Stimulated activated CD4-positive, alpha-beta T cell treated with anti-CD3 and anti-CD28 coated beads, Interleukin-2, amount 100 ng/mL, for 4 hours (primary cell): ENCODE measurements at places on chromosomes 11 and 22.

GRCh38 chr22:47154621-47155081, 392.2 kb downstream of the TBC1D22A start:
- DNase-seq = no peak

GRCh38 chr11:102633385-102634026, 8.4 kb upstream of the MMP20 start:
- no peak for DNase-seq

- no peak for DNase-seq
These were observed 2.1 kb upstream of the IFT27 start for GRCh38 chr22:36778020-36778419.

DNA sequence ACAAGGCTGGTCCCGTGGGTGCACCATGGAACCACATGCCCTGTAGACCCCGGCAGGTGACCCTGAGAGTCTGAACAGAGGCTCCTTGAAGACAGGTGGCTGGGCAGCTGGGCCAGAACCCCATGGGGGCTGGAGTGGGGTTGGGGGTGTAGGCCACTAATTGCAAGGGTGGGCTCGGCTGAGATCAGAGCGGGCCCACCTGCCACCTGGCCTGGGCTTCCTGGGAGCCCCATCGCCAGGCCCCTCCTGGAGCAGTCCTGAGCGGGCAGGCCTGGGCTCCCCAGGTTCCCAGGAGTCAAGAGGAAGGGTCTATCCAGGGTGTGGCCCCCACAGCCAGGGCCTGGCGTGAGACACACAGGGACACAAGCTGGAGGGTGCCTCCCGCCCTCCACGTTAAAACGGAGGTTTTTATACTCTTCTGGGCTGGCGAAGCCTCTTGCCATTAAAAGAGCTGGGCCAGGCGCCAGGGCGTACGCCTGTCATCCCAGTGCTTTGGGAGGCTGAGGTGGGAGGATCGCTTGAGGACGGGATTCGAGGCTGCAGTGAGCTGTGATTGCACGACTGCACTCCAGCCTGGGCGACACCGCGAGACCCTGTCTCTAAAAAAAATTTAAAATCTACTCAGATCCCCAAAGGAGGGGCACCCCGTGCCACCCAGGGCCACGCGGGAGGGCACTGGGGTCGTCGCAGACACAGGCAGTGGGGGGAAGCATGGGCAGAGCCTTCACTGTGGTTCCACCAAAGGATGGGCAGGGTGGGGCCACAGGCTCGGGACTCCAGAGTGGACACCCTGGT, 4.8 kb upstream of the TRABD start:
- DNase-seq = no peak

- no peak for DNase-seq
These were observed 110.8 kb downstream of the WNT7B start for GRCh38 chr22:45866126-45866645.

DNA sequence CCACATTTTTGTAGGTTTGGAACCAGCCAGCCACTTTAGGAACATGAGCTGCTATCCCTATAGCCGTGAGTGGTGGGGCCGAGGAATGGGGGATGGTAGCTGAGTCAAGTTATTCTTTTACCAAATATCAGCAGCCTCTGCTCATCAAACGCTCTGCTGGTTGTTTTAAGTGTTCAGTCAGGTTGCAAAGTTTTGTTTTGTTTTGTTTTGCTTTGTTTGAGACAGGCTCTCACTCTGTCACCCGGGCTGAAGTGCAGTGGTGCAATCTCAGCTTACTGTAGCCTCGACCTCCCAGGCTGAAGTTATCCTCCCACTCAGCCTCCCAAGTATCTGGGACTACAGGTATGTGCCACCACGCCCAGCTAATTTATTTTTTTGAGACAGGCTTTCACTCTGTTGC, 14.4 kb downstream of the CABIN1 start:
- no peak for DNase-seq

DNA sequence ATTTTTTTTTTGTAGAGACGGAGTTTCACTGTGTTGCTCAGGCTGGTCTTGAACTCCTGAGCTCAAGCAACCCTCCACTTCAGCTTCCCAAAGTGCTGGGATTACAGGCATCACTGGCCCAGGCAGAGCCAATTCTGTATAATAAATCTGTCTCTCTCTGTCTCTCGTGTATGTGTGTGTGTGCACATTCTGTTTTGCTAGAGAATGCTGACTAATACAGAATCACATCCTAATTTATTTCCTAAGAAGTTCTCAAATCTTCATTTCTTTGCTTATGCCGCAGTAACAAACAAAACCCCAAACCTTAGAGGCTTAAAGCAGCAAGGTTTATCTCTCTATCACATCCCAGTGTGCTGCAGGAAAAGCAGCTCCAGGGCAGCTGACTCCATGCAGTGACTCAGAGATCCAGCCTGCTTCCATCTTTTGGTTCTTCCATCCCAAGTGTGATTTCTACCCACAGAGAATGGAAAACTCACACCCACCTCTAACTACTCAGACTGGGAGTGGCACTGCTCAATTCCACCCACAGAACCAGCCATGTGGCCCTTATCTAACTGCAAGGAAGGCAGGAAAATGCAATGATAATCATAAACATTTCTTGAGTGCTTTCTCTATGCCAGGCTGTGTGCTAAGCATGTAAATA, 35.1 kb upstream of the LRRC10B start:
- DNase-seq = no peak

GRCh38 chr22:24076091-24076867, 65.2 kb downstream of the CABIN1 start:
- DNase-seq = no peak

- DNase-seq = no peak
These were observed 11.0 kb upstream of the B4GALNT4 start for GRCh38 chr11:358129-358800.

DNA sequence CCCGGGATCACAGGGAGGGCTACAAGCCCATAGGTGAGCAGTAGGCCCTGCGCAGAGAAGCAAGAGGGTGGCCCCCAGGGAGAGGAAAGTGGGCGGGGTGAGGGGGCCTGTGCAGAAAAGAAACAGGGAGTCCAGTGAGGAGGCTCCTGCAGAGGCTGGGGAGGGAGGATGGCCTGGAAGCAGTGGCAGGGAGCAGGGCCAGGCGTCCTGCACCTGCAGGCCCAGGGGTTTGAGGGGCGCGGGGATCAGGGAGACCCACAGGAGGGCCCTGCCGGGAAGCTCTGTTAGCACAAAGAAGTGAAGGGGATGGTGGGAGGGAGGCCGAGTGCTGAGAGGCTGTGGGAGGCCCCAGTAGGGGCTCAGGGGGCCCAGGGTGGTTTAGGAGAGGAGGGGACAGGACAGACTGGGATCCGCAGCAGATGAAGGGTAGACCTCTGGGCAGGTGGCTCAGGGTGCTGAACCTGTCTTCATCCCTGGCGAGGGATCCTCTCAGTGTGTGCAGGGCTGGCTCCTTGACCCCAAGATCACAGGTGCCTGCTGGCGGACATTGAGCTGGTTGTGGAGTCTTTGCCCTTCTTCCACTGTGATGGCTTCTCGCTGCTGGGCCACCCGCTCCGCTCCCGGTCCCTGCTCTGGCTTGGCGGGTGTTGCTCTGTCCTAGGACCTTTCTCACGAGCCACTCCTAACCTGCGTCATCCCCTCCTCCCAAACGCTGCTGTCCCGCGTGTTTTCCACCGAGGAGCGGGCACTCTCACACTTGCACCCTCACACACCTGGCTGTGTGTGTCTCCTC, 31.8 kb upstream of the CELSR1 start:
- DNase-seq = no peak

DNA sequence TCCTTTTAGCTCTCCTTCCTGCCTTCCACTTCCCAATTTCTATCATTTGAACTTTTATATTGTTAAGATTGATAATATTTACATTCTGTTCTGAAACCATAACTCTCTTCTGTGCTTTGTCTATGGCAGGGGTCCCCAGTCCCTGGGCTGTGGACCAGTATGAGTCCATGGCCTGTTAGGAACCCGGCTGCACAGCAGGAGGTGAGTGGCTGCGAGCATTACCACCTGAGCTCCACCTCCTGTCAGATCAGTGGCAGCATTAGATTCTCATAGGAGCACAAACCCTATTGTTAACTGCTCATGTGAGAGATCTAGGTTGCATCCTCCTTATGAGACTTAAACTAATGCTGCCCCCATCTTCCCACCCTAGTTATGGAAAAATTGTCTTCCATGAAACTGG, 48.4 kb upstream of the HEPHL1 start:
- DNase-seq = no peak

DNA sequence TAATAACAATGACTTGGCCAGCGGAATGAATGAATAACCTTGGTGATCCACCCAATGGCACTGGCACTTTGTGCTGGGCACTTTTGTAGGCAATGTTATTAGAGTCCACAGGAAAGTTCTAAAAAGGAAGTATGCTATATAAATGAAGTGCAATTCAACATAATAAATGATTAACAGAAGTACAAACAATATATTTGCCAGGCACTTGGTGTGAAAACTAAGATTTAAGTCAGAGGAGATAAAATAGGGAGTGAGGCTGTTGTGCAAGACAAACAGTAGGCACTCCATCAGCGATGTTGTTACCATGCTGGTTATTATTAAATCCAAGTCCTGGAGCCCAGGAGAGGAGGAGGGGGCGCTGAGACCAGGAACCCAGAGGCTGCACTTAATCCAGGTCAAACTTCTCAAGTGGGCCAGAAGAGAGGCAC, 173.8 kb downstream of the LARGE1 start:
- no peak for DNase-seq

DNA sequence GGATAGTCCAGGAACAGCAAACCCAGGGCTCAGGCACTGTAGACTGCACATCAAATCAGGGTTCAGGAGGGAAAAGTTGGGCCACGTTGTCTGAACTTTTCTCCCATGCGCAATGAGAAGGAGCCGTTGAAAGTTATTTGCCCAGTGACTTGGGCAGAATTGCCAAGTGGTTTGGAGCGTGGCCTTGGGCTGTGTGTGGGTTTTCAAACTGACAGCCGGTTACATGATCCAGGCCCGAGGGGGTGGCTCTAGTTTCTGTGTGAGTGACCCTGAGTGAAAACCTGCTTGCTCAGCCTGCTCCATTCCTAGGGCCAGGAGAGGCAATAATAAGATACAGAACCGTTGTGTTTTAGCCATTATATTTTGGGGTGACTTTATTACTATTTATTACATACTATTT, 20.3 kb downstream of the MB start:
- DNase-seq = no peak

GRCh38 chr11:131178020-131178419, 192.4 kb upstream of the NTM start:
- no peak for DNase-seq

DNA sequence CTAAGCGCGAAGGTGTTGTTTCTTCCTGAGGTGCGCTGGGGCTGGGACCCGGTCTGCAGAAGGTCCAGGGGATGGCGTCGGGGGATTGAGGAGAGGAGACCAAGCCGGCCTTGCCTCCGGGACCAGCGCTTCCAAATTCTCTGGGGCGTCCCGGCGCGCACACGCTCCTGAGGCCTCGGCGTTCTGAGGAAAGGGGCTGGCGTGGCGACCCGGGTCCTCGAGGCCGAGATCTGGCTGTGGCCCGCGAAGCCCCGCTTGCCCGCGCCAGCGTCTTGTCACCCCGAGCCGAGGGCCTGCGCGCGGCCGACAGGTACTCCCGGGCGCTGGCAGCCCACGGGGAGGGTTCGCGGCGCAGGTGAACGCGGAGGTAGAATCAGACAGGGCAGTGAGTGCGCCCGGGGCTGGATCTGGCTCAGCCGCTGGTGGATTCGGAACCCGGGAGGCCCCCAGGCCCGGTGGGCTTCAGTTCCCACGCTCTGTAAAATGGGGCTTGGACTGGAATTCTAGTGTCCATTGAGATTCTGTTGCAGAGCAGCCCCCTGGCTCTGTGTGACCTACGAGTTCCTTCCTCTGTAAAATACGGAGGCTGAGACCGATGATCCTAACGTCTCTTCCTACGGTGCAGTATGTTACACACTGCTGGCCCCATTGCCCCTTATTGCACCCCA, 14.7 kb downstream of the SSH3 start:
- DNase-seq = no peak

- DNase-seq = no peak
These were observed 43.8 kb downstream of the SC5D start for GRCh38 chr11:121336279-121336937.

DNA sequence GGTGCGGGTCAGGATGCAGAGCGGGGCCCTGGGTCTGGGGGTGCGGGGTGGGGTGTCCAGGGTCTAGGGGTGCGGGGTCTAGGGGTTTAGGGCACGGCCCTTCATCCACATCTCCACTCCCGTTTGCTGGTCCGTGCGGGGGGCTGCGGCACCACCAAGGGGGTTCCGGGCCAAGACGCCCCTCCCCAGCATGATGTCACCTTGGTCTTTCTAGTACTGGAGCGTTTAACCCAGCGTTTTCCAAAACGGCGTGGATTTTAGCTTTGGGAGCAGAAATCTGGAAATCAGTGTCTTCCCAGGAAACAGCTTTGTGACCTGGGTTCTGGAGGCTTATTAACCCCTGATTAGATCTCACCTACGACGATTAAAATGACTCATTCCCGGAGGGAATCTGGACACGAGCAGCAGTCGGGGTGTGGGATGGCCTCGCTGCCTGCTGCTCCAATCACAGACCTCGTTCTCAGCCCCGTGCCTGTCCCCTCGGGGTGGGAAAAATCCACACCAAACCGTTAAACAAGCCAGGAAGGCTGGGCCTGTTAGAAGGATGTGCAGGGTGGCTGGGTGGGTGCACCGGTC, 759 bp downstream of the AP2A2 start:
- no peak for DNase-seq

DNA sequence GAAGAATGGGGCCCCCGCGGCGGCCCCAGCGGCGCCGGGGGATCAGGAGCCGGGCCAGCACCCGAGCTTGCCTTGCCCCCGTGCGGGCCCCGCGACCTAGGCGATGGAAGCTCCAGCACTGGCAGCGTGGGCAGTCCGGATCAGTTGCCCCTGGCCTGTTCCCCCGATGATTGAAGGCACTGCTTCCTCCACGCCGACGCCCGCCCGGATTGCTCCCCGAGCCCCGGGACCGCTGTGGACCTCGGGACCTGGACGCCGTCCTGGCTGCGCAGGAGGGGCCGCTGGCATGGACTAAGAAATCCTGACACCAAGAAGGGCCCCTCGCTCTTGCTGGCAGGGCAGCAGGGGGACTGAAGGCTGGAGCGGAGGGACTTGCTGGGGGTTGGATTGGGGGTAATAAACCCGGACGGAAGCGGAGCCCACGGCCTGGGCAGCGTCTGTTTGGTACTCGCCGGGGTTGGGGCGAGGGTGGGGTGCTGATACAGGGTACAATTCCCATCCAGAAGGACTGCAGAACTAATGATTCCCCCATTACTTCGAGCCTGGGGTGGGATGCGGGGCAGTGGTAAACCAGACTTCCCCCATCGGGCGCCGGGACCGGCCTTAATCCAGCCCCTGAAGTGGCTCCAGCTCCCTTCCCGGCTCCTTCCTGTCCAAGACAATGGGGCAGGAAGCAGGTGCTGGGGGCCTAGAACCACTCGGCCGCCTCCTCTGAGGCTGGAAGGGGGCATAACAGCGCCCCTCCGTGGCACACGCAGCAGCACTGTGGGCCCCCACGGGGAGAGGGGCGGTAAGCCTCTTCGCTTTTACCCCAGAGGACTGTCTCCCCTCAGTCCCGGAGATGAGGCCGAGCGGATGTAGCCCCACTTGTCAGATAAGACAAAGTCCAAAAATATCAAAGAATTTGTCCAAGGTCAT, 1.0 kb downstream of the CCDC85B start:
- peak; percentile 51 for DNase-seq

- no peak for DNase-seq
These were observed 41.7 kb downstream of the COMMD9 start for GRCh38 chr11:36247493-36247892.
